MG63 (cell line): ENCODE measurements at places on chromosomes 7 and 10. TPM values are rescaled to one million over a fixed set of nuclear protein-coding genes. Genes with fewer than 3 reads are reported as not detected.

Gene ADARB2
- not detected in 2 replicates for total RNA-seq

Gene GDI2
- 442 and 528 TPM in 2 replicates for total RNA-seq

Gene RGR
- not detected in 2 replicates for total RNA-seq

Gene HOXA1
- total RNA-seq: 0.27 and 1.1 TPM in 2 replicates

DNA sequence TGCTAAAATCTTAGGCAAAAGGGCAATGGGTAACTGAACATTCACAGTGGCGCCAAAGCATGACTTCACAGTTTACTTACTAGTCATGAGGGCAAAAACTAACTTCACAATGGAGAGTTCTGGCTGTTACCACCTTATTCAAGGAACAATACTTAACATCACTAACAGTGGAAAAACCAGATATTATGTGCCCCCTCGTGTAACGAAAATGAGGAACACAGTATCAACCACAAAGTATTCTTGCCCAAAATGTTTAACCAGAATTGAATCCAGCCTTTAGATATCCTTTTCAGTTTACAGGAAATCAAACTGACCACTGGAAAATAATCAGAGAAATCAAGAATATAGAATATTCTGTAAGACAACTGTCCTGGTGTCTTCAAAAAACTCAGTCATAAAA lies 9.5 kb downstream of the C7orf25 start:
- DNase-seq: no peak

DNA sequence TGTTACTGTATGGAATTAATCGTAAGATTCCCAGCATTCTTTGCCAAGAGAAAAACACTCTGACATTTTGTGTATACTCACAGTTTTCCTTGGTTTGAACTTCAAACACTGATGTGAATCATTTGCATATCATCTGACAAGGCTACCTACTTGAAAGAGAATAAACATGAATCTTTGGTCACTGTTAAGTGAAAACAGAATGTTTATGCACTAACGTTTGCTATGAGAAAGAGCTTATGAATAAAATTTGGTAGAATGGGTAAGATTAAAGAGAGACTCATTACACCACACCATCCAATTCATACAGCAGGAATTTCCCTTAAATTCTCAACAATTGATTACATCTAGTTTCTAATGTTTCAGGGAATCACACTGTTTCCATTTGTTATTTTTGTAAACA lies 46.6 kb downstream of the MACC1 start:
- DNase-seq: no peak

DNA sequence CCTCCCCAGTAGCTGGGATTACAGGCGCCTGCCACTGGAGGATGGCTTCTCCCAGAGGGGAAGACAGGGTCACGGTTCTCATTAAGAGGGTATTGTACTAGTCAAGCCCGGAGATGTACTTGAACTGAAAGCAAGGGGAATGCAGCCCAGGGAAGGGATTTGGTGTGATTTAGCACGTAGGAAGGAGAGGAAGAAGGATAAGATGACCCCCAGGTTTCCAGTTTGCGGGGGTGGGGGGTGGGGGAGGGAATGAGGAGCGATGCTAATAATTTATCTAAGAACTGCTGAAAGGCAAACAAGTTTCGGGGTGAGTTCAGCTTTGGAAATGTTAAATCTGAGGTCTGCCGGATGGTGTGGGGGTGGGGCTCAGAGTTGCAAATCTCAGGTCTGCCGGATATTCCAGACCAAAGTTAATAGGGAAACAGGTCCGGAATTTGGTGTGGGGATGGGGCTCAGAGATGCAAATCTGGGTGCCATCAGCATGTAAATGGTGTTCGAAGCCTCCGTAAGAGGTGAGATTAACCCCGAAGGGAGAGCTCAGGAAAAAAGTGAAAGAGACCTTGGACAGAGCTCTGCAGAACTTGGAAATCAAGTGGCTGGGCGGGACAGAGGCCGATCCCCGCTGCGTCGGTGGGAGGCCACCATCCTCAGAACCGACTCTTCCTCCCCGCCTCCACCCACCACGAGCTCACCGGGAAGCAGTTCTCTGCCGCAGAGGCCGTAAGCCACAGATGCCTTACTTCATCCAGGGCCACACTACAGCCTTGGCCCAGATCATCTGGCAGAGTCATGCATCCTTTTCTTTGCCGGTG lies 1.6 kb upstream of the SEPHS1 start:
- DNase-seq: peak; percentile 75

DNA sequence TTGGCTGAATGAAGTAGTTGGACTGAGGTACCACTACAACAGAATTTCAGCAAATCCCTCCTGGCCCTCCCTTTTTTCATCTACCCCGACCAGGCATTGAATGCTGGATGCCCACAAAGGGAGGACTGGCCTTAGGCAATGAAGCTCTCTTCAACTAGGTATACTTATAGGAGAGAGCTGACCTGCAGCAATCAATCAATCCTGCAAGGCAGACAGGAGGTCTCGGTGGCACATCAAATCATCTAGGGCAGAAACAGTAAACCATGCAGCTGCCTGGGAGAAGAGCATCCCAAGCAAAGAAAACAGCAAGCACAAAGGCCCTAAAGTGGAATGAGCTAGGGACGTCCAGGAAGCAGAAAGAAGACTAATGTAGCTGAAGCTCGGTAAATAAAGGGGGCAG lies 2.4 kb upstream of the ABRAXAS2 start:
- no peak for DNase-seq

- DNase-seq: peak; percentile 28
These were observed 34.8 kb upstream of the TNPO3 start for GRCh38 chr7:129089521-129090212.

DNA sequence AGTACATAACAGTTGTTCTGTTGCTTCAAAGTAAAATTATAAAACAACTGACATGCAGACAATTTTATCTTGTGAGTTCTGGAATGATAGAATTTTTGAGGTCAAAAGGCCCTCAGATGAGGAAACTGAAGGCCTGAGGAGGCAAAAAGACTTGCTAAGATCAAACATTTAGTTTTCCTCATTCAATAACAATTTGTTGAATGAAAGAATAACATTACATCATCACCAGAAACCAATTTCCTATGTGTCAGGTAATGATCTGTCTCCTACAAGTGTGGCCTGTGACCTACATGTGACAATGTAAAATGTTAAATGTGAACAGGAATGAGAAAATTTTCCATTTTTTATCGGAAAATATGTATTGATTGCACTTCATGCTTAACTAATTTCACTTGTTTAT lies 16.6 kb upstream of the ASB4 start:
- no peak for DNase-seq

DNA sequence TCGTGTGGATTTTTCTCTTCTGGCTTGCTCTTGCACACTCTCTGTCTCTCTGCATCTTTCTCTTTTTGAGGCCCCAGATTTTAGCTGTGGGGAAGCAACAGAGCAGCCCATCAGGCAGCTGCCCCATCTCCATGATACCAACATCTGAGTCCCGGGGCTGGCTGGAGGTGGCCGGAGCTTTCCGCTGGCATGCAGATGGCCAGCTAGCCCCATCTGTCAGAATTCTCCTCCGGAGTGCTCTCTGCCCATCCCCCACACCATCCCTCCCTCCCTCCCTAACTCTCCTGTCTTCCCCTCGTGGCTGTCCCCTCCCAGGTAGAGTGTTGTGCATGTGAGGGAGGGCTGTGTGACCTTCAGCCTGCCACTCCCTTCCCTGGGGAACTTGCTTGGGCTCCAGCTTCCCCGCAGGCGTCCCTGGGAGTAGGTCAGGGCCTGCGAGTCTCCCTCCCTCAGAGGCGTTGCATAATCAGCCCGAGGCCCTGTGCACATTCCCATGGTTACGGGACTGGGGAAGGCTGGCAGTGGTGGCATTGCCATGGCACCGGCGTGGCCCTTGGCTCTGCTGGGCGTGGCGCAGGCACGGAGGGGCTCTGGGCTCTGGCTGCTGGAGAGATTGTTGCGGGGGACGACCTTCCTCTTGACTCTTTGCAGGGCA lies 24.7 kb downstream of the GHRHR start:
- no peak for DNase-seq

DNA sequence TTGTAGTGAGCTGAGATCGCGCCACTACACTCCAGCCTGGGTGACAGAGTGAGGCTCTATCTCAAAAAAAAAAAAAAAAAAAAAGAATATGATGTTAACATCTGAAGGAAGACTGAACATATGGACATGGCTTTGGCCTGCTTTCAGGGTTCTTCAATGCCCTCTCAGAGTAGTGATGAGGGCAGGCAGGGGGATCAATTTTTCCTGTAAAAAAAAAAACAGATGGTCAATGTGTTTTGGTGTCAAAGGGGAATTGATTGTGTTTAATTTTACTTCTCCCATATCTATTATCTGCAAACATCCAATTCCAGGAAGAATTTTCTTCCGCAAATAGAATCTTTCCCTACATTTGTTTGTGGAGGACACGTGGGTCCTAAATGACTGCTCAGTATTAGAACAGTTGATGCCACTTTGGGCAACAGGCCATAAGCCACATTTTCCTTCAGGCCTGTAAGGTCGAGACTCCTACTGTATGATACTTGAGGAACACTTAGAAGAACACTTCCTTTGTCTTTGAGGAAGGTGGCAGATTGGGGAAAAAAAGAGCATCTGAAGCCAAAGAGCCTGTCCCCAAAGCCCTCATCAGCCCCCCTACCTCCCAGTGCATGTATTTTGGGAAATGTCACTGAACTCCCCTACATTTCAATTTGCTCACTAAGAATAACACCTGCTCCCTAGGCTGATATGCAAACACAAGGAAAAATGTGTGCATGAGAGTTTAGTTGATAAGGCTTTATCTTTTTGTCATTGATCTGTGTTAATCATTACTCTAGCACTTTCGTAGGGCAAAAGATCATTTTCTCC lies 28.3 kb downstream of the MGAM2 start:
- no peak for DNase-seq

- DNase-seq: no peak
These were observed 37.3 kb downstream of the BMPR1A start for GRCh38 chr10:86793696-86794095.

GRCh38 chr7:77702968-77703472 lies 6.8 kb downstream of the RSBN1L start:
- no peak for DNase-seq

DNA sequence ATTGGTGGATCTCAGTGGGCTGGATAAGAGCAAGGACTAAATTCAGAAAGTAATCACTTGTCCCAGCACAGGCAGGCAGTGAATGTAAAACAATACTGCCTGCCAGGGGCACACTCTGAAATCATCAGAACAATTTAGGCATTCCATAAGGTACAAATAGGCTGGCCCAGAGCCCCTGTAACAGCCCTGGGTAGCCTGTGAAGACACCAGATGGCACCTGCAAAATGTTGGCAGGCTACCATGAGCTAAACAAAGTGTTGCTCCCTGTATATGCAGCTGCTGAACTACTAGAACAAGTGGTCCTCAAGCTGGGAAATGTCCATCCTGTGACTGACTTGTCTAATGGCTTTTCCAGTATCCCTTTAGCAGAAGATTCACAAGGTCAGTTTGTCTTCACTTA lies 3.0 kb upstream of the PRSS37 start:
- no peak for DNase-seq

DNA sequence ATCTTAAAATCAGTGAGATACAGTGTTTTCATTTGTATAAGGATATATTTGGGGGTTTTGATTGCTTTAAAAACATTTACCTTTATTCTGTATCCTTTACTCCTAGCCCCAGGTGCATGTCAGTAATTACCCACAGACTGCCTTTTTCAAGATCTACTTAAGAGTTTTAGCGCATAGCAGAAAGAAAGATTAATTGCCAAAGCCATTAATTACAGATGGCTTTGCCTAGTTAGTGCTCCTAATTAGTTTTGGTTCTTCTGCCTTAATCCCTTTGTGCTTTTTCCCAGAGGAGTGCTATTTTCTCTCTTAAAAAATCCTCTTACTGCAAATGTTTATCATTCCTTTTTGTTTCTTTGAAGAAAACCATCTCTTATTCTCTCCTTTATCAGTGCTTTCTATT lies 122.8 kb downstream of the MAPK8 start:
- DNase-seq: no peak

DNA sequence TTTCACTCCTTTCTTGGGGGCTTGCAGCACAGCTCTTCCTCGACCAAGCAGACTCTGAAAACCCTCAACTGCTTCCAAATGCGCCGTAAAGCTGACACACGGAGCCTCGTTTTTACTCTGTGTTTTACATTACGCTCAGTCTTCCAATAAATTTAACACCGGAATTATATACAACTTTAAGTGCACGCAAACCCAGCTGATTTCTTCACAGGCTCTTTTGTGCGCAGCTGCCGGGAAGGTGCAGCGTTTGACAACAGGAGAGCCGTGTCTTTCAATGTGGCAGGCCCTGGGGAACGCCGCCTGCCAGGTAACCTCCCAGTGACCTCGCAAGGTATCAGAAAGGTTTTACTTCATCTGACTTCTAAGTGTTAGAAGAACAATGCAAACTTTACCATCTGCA lies 35.0 kb downstream of the GFRA1 start:
- DNase-seq: no peak

- no peak for DNase-seq
These were observed 69.1 kb downstream of the ZMIZ1 start for GRCh38 chr10:79137826-79138225.

DNA sequence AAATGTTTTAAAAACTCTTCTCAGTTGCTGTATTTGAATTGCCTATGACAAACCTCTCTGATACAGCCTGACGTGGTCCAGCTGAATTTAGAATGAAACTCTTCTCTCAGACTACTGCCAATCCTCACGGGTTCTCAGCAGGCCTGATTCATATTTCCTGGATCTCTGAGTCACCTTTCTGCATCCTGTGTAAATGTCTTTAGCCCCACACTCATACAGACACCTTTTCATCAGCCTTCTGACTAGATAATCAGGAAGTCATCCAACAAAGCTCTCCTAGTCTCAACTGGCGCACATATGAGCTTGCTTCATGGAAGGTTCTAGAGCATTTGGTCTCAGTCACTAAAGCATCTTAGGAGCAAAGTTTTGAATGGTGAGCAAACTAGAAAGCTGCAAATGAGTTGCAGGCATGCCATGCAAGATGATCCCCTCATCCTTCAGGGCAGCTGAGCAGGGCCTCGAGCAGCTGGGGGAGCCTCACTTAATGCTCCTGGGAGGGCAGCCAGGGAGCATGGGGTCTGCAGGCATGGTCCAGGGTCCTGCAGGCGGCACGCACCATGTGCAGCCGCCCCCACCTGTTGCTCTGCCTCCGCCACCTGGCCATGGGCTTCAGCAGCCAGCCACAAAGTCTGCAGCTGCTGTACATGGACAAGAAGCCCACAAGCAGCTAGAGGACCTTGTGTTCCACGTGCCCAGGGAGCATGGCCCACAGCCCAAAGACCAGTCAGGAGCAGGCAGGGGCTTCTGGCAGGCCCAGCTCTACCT lies 182.8 kb downstream of the ARHGAP12 start:
- peak; percentile 80 for DNase-seq

- no peak for DNase-seq
These were observed 30.1 kb downstream of the KLF6 start for GRCh38 chr10:3754727-3755439.

- DNase-seq: no peak
These were observed 69.2 kb upstream of the CAMK2B start for GRCh38 chr7:44394636-44395035.
